ENCODE measurements at places on chromosomes 11 and 22.

DNA sequence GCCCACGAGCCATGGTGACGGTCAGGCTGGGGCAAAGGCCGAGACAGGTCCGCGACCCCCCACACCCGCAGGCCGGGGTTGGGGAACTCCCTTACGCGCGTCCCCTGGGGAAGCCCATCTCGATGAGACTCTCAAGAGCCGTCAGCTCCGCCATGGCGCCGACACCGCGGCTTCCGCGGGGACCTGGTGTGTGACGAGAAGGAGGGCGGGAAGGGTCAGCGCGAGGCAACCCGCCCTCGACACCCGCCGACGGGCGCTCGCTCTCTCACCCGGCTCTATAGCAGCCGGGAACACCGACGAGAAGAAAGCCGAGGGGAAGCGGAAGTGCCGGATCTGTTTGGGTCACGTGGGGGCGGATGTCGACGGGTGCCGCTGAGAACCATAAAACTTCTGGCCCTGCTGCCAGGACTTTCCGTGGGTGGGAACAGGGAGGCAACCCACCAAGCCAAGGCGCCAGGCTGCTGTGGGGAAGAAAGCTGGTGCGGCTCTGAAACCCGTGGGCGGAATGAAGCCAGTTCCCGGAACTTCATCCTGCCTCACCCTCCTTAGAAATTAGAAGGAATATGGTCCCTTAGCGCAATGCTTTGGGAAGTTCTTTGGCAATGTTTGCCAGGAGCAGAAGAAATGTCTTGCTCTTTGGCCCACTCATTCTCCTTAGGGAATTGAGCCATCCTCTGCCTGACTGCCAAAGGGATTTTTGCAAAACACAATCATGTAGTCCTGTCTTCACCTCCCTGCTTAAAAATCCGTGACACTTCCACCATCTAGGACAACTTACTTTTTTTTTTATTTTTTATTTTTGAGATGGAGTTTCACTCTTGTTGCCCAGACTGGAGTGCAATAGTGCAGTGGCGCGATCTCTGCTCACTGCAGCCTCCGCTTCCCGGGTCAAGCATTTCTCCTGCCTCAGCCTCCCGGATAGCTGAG, at the start of gene UBXN1:
UBXN1 (minus strand) TSS at position 304 of the 927 bp plus-strand sequence; CDS start at position 154, 150 bp downstream.
- peak; percentile 86 for DNase-seq

DNA sequence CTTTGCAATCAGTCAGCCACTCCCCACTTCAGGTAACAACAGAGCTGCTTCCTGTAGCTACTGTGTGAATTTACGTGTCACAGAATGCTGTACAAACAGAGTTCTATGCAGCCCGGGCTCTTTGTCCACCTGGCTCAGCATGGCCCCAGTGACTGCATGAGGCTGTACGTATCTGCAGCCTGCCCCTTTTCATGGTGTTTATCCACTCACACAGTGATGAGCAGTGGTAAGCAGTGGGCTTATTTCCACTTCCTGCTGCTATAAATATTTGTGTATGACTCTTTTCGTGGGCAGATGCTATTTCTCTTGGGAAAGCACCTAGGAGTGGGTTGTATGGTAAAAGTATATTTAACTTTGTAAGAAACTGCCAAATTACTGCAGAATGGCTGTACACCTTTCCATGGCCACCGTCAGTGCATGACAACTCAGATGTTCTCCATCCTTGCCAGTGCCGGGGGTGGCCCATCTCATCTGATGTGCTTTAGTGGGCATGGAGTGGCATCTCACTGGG, 43.3 kb downstream of the MYEOV start:
- DNase-seq = peak; percentile 24

- DNase-seq = no peak
These were observed 2.6 kb upstream of the MMP10 start for GRCh38 chr11:102783016-102783415.

GRCh38 chr22:42410708-42411107, 21.5 kb downstream of the NFAM1 start:
- no peak for DNase-seq

- DNase-seq = no peak
These were observed 6.9 kb downstream of the KMT5B start for GRCh38 chr11:68206211-68206610.
